Activated naive CD4-positive, alpha-beta T cell (primary cell): ENCODE measurements at places on chromosomes 6 and 20.

GRCh38 chr6:150345781-150346180 lies 23.0 kb upstream of the IYD start:
- DNase-seq = no peak

DNA sequence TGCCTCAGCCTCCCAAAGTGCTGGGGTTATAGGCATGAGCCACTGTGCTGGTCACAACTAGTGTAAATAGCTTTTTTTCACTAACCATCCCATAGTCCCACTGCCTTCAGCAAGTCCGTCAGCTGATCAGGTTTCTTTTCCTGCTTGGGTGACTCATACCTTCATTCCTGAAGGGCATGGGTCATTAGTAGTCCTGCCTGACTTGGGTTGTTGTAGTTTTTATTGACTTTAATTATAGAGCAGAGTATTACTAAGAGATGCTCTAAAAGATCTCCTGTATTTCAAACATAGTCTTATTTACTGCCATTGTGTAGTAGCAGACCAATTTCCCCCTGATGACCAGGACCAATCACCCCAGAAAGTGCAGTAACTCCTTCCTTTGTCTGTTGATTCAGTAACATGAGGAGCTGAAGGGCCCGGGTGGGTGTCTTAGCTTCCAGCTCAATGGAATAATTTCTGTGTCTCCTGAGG lies 25.8 kb downstream of the HLA-C start:
- no peak for DNase-seq

- DNase-seq = no peak
Observed at GRCh38 chr6:149628875-149629510, 19.5 kb downstream of the KATNA1 start.

DNA sequence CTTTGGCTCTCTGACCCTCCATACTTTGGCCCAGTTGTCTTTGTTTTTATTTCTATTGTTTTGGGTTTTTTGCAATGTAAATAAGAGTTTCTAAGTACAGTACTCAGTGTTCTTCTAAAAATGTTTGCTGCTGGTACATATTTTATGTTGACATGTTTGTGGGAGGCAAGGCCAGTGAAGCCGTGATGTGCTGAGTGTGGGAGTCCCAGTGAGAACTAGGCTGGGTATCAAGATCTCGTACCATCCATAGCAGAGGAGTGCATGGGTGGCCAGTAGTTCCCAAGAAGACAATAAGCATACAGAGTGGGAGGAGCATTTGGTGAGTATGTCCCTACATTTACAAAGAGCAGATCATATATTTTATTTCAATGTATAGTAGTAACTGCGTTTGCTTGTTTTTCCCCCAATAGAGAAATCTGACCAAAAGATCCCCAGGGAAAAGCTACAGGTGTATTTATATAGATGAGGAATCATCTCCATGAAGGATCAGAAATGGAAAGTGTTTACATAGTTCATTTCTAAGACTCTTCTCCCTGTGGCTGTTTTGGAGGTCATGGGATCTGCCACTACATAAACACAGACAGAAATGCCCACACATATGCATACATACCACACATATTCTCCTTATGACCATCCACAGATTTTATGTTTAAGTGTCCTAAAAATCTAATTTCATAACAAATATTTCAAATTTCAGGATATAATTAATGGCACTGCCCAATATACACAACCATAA lies 285.9 kb downstream of the ALDH8A1 start:
- DNase-seq = no peak

DNA sequence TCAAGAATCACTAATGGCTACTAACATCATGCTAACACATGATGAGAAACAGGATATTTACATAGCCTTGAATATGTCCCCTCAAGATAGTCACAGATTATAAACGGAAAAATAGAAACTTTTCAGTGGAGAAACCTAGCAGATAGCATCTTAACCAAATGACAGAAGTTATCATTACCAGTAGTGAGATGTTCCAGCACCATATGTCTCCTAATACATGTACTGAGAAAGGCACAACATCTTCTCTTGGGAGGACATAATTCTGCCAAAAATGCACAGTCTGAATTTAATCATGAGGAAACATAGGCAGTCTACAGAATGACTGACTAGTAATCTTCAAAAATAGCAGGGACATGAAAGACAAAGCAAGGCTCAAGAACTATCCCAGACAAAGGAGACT lies 19.9 kb upstream of the PRIM2 start:
- DNase-seq = no peak

GRCh38 chr6:112841553-112842329 lies 494.6 kb downstream of the RFPL4B start:
- DNase-seq = no peak

DNA sequence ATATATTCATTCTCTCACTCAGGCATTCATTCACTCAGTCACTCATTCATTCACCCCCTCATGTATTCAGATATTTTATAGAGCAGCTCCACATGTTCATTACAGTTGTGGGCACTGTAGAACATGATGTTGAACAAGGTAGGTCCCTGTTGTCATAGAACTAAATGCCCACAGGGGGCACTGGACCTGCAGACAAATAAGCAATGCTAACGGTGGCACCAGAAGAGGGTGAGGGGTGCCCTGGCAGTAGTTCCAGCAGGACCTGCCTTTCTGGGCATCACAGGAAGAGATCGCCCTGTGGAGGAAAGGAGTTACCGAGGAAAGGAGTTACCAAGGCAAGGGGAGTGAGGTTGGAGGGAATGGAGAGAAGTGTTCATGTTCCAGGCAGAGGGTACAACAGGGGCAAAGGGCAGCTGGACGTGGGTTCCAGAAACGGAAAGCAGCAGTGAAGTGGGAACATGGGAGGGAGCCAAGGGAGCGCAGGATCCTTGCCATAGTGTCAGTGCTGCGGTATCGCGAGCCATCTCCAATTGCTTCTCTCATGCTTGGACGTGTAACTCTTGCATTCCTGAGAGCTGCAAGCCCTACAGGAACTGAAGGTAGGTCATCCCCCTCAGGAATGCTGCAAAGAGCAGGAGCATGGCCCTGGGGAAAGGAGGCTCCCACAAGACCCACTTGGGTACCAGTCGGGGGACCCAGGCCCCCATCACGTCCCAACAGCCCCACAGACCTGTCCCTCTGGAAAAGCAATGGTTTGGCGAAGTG lies 128.2 kb downstream of the EDN3 start:
- no peak for DNase-seq

DNA sequence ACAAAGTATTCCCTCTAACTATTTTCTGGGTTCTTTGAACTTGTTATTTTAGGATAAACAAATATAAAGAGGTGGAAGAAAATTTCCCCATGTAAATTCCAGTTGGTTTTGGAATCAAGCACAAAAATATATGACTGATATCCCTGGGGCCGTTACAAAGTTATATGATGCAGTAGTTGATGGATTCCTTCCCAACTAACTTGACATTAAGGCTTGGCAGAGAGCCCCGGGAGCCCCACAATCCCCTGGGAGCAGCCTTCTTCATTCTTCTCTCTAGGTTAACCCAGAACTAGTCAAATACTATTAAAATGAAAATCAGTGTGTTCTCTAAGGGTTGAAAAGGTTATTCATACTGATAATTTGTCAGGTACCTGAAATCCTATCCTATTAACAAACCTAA lies 508.9 kb upstream of the SOX4 start:
- DNase-seq = no peak

GRCh38 chr6:100877851-100878250 lies 3.3 kb downstream of the ASCC3 start:
- no peak for DNase-seq

- DNase-seq = no peak
Observed at GRCh38 chr6:98980819-98981218, 33.1 kb upstream of the FBXL4 start.

DNA sequence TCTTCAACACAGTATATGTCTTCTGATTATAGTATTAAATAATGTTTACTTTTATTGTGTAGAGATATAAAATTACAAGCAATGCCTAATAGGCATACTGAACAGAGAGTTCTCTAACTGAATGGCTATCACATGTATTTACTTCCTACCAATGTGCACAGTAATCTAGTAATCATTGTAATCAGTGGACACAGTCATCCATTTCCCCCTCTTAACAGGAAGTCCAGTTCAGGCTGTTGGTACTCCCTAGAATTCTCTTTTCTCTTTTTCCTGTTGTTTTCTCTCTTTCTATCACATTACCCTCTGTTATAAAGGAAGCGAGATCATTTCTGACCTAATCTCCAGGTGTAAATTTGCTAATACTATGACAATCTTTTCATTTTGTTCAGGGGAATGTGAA lies 172.5 kb downstream of the HTR1B start:
- no peak for DNase-seq

DNA sequence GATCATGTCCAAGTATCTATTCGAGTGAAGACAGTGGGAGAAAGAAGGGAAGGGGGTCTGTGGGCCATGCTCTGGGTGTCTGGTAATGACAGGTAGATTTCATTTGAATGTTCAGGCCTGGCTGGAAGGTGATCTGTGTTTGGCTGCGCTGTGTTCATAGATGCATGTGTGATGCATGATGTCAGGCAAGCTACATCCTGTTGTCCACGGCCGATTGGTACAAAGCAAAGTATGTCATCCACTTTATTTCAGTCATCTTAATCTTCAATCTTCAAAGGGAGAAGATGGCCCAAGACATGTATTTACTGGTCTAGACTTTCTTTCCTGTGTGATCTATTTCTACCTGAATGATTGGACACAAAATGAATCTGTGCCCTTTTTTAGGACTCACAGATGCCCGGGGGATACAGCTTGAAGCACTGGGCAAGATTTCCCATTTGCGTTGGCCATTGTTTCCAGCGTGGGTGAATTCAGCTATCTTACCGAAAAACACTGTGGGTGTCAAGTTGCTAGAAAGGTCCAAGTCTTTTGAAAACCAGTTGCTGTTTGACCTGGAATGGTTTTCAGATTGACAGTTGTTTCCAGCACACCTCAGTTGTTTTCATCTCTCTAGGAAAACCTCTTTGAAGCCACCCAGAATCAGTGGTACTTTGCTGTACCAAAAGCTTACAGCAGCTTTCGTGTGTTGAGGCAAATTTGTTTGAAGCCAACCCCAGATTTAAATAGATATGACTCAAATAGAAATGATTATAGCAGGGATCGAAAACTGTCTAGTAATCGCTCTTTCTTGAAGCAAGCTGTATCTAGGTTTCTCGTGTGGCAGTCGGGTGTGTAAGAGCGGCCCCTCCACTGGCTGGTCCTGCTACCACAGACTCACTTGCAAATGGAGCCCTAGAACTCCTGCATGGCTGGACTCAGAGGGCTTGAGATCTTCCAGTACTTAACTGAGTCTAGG lies 27.2 kb downstream of the DUSP22 start:
- no peak for DNase-seq

GRCh38 chr6:30684386-30685156 lies 1.9 kb downstream of the PPP1R18 start:
- DNase-seq = peak; percentile 41

- DNase-seq = no peak
Observed at GRCh38 chr20:40046703-40047102, 642.3 kb downstream of the MAFB start.

DNA sequence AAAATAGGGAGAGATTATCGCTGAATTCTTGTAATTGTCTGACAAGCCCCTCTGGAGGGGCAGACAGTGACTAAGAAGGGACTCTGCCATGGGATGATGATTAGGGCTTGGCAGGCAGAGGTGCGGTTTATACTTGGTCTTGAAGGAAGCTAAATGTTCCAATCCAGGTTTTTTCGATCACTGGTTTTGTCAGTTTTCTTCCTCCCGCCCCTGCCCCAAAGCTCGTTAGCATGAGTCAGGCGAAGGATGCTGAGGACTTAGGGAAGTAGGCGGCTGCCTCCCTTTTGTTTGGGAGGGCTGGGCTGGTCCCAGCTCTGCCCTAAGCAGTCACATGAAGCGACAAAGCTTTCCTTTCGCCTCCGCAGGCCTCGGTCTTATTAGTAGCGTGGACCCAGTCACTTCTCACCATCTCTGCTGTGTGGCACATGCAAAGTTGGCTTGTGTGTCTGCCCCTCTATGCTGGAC lies 314.2 kb downstream of the CDC5L start:
- no peak for DNase-seq

- DNase-seq = no peak
Observed at GRCh38 chr6:158969148-158969547, 30.9 kb downstream of the RSPH3 start.

GRCh38 chr6:31163922-31164321 lies 5.5 kb downstream of the TCF19 start:
- no peak for DNase-seq

GRCh38 chr6:56660381-56660730 lies 17.7 kb upstream of the DST start:
- DNase-seq = no peak

GRCh38 chr6:146351018-146351417 lies 192.6 kb upstream of the RAB32 start:
- no peak for DNase-seq

- DNase-seq = no peak
Observed at GRCh38 chr20:17142666-17143065, 84.2 kb upstream of the PCSK2 start.

DNA sequence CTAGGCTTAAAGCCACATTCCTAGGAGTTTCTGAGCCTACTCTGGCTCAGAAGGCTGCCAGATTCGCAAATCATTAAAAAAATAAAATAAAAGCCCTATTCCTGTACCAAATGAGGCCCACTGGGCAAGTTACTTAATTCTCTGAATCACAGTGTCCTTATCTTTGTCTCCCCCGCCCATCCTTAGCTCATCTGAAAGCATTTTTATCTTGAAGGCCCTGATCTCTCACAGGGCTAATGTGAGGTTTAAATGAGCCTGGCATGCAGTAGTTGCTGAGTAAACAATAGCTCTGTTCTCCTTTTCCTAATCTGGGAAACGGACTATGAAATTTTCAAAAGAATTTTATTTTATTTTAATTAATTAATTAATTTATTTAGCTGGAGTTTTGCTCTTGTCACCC lies 2.1 kb upstream of the ZBTB12 start:
- no peak for DNase-seq

DNA sequence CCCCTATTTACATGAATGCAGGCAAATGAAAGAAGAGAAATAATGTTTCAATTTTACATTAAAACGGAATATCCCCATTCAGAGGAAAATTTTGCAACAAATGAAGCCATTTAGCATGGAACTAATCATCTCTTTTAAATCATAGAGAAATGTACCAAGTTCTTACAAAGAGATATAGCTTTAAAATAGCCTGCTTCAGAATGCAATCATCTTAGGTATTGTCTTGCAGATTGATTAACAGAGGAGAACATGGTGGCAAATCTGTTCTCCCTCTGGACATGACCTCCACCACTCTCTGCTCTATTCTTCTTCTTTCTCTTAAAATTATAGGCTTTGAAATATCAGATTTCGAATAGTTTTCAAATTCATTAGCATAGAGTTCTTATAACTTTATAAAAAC lies 155.7 kb upstream of the DTNBP1 start:
- no peak for DNase-seq

DNA sequence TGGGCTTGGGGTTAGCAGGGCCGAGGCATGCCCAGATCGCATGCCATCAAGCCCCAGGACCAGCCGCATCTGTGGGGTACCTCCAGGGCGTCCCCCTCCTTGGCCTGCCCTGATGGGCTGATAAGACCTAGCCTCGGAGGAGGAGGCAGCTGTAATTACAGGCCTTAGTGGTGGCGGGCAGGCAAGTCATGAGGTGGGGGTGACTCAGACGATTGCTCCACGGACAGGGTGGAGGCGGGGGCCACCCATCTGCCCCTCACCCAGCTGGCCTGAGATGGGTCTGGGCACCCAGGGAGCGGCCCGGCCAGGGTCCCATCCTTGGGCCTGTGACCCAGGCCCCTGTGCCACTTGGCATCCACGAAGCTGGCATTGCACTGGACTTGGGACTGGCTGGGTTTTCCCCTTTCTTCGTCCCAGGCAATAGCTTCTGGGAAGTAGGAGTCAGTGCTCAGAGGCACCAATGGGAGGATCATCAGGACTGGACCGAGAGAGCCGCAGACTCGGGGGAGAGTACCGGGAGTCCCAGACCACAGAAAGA lies 57.5 kb downstream of the CEBPB start:
- DNase-seq = no peak

GRCh38 chr20:54113566-54113965 lies 43.2 kb upstream of the BCAS1 start:
- DNase-seq = no peak
